ENCODE measurements at places on chromosomes 6 and 20.

DNA sequence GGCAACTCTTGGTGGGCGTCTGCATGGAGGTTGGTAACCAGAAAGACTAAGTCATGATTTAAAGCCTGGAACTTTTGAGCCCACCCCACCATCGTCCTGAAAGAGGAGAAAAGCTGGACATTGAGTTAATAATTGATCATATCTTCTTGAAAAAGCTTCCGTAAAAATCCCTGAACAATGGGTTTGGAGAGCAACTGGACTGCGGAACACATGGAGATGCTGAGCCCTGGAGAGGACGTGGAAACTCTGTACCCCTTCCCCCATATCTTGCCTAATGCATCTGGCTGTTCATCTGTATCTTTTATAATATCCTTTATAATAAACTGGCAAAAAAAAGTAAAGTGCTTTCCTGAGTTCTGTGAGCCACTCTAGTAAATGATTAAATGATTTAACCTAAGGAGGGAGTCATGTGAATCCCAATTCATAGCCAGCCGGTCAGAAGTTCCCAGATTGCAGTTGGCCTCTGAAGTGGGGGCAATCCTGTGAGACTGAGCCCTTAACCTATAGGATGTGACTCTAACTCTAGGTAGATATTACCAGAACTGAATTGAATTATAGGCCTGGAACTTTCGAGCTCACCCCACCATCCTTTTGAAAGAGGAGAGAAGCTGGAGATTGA, 26.5 kb upstream of the LGSN start:
- DNase-seq = no peak

- no peak for DNase-seq
Measured at GRCh38 chr6:125931733-125932450, 24.7 kb upstream of the HINT3 start.

DNA sequence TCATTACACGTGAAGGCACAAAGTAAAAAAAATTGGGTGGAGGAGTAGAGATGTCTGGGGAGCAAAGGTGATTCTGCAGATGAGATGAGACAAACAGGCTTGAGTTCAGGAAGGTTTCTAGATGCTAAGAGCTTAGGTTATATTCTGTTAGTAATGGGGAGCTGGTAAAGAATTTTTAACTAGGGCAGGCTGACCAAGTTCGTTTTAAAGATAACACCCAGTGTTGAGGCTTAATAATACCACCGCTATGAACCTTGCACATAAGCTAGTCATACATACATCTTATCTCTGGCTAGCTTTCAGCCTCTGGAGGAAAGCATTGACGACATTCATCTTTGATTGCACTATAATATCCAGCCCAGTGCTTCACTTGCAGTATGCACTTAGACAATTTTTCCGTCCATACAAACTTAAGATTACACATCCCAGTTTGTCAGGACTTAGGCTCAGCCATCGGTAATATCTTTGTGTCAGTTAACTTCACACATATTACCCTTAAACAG, 12.1 kb downstream of the NHSL1 start:
- DNase-seq = no peak

DNA sequence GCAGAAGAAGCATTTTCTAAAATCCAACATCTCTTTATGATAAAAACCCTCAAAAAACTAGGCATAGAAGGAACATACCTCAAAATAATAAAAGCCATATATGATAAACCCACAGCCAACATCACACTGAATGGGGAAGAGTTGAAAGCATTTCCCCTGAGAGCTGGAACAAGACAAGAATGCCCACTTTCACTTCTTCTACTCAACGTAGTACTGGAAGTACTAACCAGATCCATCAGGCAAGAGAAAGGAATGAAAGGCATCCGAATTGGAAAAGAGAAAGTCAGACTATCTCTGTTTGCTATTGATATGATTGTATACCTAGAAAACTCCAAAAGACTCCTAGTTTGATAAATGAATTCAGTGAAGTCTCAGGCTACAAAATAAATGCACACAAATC, 7.9 kb upstream of the CDK19 start:
- no peak for DNase-seq

GRCh38 chr6:148547110-148547509, 199.7 kb upstream of the UST start:
- DNase-seq = no peak

- DNase-seq = no peak
Measured at GRCh38 chr6:45704056-45704800, 311.4 kb downstream of the CLIC5 start.

- DNase-seq = no peak
Measured at GRCh38 chr6:31528821-31529328, at the start of gene MCCD1. Gene MCCD1, plus strand, starts transcription at chr6:31528962. Its CDS starts 53 bp downstream, at chr6:31529015.

All from HTR-8/SVneo (cell line).